HCT116 (cell line): ENCODE measurements at places on chromosomes 4 and X.

DNA sequence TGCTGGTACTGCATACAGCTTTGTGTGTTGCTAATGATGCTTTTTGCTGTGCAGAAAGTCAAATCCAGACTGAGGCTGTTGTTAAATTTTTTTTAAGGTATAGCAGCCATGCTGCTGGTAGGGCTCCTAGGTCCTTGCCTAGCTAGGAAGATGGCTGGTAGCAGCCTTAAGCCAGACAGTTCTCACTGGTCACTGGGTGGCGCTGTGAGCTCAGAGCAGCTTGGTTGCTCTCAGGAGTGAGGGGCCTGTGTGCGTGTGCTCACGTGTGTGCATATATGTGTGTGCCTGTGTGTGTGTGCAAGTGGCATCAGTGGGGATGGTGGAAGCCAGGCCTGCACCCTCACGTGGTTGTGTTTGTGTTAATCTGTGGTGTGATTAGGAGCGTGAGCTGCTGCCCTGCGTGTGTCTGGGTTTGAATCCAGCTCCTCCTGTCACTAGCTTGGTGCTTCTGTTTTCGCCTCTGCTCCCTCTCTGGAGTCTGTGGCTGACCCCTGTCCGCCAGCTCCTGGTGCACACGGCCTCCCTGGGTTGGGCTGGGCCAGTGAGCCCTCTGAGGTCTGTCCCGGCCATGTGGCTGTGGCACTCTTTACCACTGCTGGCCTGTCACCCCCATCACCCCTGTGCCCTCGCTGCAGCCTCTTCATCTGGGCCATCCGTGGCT lies 46.1 kb downstream of the SORCS2 start:
- DNase-seq: no peak

GRCh38 chr4:113437129-113437528 lies 324.4 kb downstream of the CAMK2D start:
- DNase-seq: no peak

- DNase-seq: no peak
Measured at GRCh38 chrX:105313596-105313995, 93.1 kb upstream of the TEX13A start.

- DNase-seq: no peak
Measured at GRCh38 chr4:100113732-100114131, 76.5 kb downstream of the DDIT4L start.

DNA sequence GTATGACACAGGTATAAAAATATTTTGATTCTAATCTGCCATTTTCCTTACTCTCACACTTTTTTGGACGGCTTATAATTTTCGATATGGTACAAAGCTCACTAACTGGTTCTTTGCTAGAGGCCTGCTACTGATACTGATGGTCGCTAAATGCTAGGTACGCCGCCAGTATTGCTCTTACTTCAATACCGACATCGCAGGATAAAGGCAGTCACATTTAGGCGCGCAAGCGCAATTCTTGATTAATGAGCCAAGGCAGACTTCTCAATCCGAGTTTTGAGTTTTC lies 557 bp upstream of the USP38 start:
- DNase-seq: no peak

DNA sequence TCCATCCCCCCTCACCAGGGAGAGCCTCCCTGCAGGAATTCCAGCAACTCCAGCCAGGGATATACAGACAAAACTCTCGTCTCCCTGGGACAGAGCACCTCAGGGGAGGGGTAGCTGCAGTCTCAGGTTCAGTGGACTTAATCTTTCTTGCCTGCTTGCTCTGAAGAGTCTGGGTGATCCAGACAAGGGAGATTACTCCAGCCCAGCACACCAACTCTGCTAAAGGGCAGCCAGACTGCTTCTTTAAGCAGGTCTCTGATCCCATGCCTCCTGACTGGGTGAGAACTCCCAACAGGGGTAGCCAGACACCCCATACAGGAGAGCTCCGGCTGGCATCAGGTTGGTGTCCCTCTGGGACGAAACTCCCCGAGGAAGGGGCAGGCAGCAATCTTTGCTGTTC lies 888.7 kb downstream of the RAB28 start:
- DNase-seq: no peak

DNA sequence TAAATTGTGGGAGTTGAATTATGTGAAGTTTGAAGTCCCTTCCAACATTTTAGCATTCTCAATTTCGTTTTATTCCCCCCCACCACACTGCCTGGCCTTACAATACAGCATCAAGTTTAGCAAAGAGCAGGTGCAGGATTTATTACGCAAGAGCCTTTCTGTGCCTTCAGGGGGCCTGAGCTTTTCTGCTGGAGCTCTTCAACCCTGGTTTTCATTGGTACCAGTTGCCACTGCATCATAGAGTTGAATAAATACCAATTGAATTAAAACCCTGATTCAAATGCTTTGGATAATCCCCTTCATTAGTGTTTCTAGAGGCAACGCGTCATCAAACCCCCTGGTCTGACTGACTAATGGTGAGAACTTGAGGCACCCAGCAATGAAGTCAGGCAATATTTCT lies 43.6 kb upstream of the KIT start:
- DNase-seq: no peak

DNA sequence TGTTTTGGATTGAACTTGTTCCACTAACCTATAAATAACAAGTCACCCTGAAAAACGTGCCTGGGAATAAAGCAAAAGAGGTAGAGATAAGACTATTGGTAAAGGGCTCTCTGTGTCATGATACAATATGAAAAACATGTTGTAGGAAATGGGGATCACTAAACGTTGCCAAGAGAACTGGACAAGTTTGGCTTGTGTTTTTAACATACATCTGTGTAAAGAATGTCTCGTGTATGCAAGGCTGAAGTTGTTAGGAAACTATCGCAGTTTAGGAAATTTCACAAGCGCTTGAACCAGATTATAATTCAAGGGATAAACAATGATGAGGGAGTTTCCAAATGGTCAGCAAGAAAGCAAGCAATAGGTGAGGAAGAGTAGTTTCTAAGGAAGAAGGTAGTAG lies 655.8 kb downstream of the PCDH7 start:
- no peak for DNase-seq

GRCh38 chr4:602559-602942 lies 22.8 kb upstream of the PDE6B start:
- DNase-seq: peak; percentile 60

GRCh38 chr4:74407891-74408290 lies 37.0 kb upstream of the AREG start:
- DNase-seq: no peak

DNA sequence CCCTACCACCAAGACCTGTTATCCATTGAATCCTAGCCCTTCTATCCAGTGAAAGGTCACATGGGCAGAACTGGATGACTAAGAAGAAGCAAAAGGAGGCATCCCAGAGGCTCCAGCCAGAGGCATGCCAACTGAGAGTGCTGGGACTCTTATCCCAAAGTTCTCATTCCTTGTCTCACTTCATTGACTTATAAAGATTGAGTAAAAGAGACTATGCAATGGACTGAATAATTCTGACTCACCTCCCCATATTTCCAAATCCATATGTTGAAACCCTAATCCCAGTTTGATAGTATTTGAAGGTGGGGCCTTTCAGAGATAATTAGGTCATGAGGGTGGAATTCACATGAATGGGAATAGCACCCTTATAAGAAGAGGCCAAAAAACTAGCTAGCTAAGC lies 131.4 kb downstream of the COL25A1 start:
- no peak for DNase-seq

GRCh38 chrX:1336331-1336943 lies at the start of gene IL3RA:
TSS of gene IL3RA (plus strand) at chrX:1336785. CDS start at chrX:1341766, 4,981 bp downstream.
- DNase-seq: no peak

- DNase-seq: no peak
Measured at GRCh38 chrX:47091149-47091775, 13.0 kb downstream of the RGN start.

GRCh38 chr4:9949573-9949972 lies 71.7 kb downstream of the SLC2A9 start:
- no peak for DNase-seq

DNA sequence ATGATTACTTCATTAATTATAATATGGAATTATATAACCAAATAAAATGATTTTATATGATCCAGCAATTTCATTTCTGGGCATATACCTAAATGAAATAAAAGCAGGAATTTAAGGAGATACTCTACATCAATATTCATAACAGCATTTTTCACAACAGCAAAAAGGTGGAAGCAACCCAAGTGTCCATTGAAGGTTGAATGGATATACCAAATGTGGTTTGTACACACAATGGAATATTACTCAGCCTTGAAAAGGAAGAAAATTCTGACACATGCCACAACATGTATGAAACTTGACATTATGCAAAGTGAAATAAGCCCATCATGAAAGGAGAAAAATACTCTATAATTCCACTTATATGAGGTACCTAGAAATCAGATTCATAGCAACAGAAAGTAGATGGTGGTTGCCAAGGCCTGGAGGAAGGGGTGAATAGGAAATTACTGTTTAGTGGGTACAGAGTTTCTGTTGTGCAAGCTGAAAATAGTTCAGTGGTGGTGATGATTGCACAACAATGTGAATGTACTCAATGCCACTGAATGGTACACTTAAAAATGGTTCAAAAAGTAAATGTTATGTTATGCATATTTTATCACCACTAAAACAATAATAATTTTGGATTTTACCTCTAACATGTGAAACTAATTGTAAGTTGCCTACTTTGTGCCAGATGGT lies 471.5 kb downstream of the SPRY1 start:
- no peak for DNase-seq

GRCh38 chrX:150765237-150765636 lies 72.0 kb downstream of the MTMR1 start:
- no peak for DNase-seq

DNA sequence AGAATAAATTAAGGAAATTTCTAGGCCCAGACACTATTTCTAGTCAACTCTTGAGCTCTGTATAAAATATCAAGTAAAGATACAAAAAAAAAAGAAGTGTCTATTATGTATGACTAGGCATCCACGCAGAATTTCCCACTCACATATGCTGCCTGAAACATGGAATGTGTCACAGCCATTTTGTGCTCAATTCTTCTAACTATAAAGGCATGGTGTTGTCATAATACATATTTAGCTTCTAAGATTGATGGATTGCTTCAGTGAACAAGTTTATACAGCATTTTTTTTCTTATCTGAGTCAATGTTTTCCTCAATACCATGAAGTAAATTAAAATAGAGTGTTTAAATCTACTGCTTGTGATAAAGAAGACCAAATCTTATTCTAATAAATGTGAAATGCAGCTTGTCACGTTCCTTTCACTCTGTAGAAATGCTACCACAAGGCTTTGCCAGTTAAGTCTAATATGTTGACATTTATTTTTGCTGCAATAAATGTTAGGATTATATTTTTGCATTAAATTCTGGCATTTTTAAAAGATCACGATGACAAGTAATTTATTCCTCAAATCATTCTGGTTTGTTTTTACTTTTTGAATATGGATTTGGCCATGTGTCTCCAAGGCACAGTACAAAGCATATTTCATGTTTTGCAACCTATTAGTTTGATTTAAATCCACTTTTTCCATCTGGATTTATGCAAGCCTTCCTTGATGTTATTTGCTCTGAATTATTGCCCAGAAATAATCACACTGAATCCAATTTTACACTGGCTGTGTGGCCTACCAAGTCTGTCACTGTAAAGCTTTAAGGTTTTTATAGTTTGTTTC lies 1829.0 kb upstream of the PCDH7 start:
- DNase-seq: no peak

GRCh38 chr4:35461931-35462659 lies 782.2 kb downstream of the ARAP2 start:
- no peak for DNase-seq

DNA sequence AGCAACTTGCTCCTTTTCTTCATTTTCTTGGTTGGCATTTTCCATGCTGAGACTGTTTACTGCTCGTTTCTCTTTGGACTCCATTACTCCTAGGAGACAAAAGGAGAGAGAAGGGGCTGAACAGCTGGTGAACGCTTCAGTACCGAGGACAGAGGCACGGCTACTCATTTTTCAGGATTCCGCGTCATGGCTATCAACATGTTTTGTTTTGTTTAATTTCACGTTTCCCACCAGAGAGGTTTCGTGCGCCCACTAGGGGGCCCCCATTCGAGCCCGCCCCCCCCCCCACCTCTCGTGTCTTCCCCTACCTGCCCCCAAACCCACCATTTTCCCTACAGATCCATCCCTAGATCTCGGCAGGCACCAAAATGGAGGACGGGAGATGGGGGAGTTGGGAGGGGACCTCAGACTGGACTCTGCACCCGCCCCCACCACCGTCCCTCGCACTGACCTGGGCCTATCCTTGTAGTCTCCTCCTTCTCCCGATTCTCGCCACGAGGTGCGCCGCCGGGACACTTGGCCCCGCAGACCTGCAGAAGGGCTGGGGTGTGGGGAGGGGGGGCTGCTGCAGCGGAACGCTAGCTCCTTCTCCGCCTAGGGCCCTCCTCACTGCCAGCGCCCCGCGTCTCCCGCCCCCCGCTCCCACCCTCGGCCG lies 653 bp downstream of the BEX1 start:
- DNase-seq: no peak

GRCh38 chrX:16807976-16808542 lies 21.8 kb downstream of the TXLNG start:
- DNase-seq: no peak

- DNase-seq: no peak
Measured at GRCh38 chrX:153941336-153942252, 2.8 kb downstream of the RENBP start.

DNA sequence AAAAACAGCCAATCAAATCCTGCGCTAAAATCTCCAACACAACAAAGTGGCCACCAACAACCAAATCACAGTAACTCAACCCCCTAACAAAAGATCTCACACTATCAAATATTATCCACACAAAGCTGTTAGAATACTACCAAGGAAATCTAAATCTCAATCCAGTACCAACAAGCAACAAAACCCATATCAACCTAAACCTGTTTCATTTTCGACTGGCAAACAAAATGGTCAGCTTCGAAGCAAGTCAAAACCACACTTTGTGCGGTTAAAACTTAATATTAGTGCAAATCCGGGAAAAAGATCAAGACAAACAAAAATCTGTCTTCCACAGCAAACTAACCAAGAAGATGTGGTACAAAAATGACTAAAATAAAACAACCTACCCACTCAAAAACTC lies 28.7 kb upstream of the MUC7 start:
- DNase-seq: no peak
